ENCODE measurements at places on chromosomes 5 and 9. TPM values are rescaled to one million over a fixed set of nuclear protein-coding genes. Genes with fewer than 3 reads are reported as not detected.

The TIMD4 gene
- not detected for total RNA-seq

The SH3TC2 gene
- total RNA-seq, result 7.2 TPM

The BTNL9 gene
- not detected for total RNA-seq

The LEAP2 gene
- total RNA-seq, result not detected

The DBH gene
- total RNA-seq, result not detected

The CAMK4 gene
- total RNA-seq, result 3.9 TPM

The MARCOL gene
- not detected for total RNA-seq

The OTP gene
- not detected for total RNA-seq

The SARDH gene
- 1.4 TPM for total RNA-seq

The ZNF879 gene
- total RNA-seq, result 0.47 TPM

The SLC25A46 gene
- total RNA-seq, result 76.7 TPM

The DPM2 gene
- 53.8 TPM for total RNA-seq

The GRXCR2 gene
- not detected for total RNA-seq

The FAM169A gene
- 5.3 TPM for total RNA-seq

The FAM219A gene
- 31.1 TPM for total RNA-seq

The ZBED3 gene
- total RNA-seq, result 0.64 TPM

The DAB2 gene
- 45.9 TPM for total RNA-seq

The FGD3 gene
- 0.20 TPM for total RNA-seq

The ALDH1A1 gene
- 0.71 TPM for total RNA-seq

The IFNA13 gene
- total RNA-seq, result not detected

The PCDHGA9 gene
- 0.17 TPM for total RNA-seq

The PLPP7 gene
- total RNA-seq, result 3.4 TPM
